AML-193 (cell line): ENCODE measurements at places on chromosomes 6 and 20.

- no peak for DNase-seq
Measured at GRCh38 chr20:10771435-10772140, 97.8 kb upstream of the JAG1 start.

GRCh38 chr6:13814938-13815575, 700 bp upstream of the MCUR1 start:
- DNase-seq = peak; percentile 15

DNA sequence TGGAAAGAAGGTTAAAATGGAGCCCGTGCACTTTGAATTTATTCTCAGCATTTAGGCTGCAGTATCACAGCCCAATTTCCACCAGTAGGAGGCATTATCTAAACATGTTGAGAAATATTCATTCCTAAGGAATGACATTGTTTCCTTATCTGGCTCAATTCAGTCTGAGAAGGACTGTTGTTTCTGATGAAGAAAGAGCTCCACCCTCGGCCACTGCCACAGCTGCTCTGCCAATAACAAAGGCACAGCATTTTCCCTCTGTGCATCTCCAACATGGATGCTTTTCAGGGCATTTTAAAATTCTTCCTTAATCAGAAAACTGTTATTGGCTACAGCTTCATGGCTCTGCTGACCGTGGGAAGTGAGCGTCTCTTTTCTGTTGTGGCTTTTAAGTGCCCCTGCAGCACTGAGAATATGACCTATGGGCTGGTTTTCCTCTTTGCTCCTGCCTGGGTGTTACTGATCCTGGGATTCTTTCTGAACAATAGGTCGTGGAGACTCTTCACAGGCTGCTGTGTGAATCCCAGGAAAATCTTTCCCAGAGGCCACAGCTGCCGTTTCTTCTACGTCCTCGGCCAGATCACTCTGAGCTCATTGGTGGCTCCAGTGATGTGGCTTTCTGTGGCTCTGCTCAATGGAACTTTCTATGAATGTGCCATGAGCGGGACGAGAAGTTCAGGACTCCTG, at the start of gene CALHM5:
CALHM5 (plus strand) TSS at position 216 of the 687 bp plus-strand sequence; CDS start at position 274, 58 bp downstream.
- no peak for DNase-seq

- DNase-seq = no peak
Measured at GRCh38 chr6:79423216-79423615, 114.0 kb downstream of the LCA5 start.

- no peak for DNase-seq
Measured at GRCh38 chr6:15911753-15912504, 217.0 kb upstream of the MYLIP start.

GRCh38 chr6:148250975-148251685, 91.5 kb upstream of the SASH1 start:
- DNase-seq = peak; percentile 21

DNA sequence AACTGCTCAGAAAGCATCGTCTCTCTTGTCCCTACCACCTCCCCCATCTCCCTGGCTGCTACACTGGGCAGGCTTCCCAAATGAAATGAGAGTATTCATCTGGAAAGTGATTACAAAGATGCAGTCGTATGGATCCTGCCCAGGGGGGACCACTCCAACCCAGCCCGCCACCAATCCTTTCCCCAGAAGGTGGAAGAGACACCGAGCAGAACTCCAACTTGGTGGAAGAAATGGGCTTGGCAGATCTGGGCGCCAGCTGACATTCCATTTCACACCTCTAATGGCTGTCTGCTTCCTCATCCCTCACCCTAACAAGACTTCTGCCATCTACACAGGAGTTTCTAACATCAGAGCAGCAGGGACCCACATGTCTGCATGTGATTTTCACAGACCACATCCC, 12.7 kb downstream of the PKHD1 start:
- DNase-seq = no peak

- DNase-seq = peak; percentile 63
Measured at GRCh38 chr20:32823078-32823477, 3.3 kb downstream of the MAPRE1 start.

- no peak for DNase-seq
Measured at GRCh38 chr20:52747845-52748284, 224.3 kb upstream of the TSHZ2 start.
